ENCODE measurements at places on chromosomes 13 and 19. TPM values are rescaled to one million over a fixed set of nuclear protein-coding genes. Genes with fewer than 3 reads are reported as not detected.

Gene ATP11A
- total RNA-seq: 18.9 TPM

Gene TNFRSF19
- total RNA-seq: 47.7 TPM

Gene MYO1F
- total RNA-seq: 0.13 TPM

Gene PTH2
- total RNA-seq: not detected

Gene CEACAM16
- not detected for total RNA-seq

Gene RLN3
- not detected for total RNA-seq

Gene ELSPBP1
- not detected for total RNA-seq

Gene NCR1
- total RNA-seq: not detected

Gene ZNF284
- 3.2 TPM for total RNA-seq

Gene HIPK4
- not detected for total RNA-seq

Measured in HepG2 (cell line).